ENCODE measurements at places on chromosomes 11 and 22. TPM values are rescaled to one million over a fixed set of nuclear protein-coding genes. Genes with fewer than 3 reads are reported as not detected.

TTC36 gene
- total RNA-seq: not detected

C11orf16 gene
- total RNA-seq: not detected

PHOX2A gene
- total RNA-seq: not detected

DEPDC5 gene
- total RNA-seq: 30.4 TPM

DNA sequence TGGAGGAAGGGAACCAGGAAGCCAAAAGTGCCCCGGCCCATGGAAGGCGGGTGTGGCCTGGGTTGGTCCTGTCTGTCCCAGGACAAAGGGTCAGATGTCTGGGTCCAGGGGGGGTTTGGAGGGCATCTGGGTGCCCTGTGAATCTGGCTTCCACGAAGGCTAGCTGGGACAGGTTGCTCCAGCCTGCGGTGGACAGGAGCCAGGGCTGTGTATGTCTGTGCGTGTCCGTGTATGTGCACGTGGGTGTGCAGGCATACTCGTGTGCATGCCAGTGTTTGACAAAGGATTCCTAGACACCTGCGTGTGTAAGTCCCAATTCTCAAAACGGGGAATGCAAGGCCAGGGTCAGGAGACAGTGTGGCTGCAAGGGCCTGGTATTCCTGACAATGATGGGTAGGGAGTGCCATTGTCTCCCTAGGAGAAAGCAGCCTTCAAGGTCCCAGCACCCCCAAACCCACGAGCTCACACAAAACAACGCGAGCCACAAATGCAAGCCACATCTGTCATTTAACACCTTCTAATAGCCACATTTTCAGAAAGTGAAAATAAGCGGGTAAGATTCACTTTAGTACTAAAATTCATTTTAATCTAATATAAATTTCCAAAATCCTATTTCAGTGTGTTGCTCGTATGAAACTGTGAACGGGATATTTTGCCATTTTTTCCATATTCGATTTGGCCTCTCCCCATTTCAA lies 78.4 kb upstream of the WNT7B start:
- DNase-seq: no peak

DNA sequence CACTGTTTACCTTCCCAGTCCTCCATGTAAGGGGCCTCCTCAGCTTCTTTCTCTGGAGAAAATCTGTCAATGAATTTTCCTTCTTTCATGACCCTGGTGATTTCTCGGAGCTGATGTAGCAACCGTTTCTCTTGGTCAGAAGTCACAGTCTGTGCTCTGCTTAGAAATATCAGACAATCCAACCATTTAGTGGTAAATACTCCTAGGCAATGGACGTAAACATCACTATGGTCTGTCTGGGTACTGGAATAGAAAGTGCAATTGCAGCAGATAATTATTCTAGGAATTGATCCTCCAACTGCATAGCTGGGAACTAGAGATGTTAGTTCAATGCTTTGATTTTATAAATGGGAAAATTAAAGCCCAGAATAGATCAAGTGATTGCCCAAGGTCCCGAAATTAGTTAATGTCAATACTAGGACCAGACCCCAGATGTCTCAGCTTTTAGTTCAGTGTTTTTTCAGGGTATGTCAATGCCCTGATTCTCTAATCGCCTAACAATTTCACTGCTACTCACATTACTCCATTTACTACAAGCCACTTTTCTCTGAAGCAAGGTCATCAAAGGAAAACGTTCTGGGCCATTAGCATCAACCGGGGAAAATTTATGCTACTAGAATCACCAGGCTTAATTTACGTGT lies 42.1 kb downstream of the RIC3 start:
- no peak for DNase-seq

GRCh38 chr11:115287266-115287665 lies 216.9 kb downstream of the CADM1 start:
- peak; percentile 62 for DNase-seq

Data from thyroid gland (tissue), 4 donors.